ENCODE measurements at places on chromosomes 4 and X. TPM values are rescaled to one million over a fixed set of nuclear protein-coding genes. Genes with fewer than 3 reads are reported as not detected.

DNA sequence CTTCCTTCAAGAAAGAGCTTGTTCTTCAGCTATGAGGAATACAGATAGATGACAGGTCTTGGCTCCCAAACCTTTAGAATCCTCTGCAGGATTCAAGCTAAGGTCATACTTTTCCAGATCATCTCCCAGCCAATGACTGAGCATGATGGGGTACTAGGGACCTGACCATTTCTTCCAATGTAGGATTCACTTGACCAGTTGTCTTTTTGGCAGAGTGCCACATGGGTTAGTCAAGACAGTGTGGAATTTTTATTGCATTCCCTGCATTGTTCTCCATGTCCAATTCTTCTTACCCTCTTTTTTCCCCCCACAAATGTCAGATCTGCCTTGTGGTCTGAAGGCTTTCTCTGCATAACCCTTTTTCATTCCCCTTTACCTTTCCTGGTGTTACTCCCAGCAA lies 99.5 kb downstream of the CCSER1 start:
- DNase-seq: no peak

GRCh38 chrX:155334486-155335336 lies at the start of gene CLIC2:
TSS of gene CLIC2 (minus strand) at chrX:155334614. CDS start at chrX:155334427, 187 bp downstream.
- DNase-seq: peak; percentile 89

DNA sequence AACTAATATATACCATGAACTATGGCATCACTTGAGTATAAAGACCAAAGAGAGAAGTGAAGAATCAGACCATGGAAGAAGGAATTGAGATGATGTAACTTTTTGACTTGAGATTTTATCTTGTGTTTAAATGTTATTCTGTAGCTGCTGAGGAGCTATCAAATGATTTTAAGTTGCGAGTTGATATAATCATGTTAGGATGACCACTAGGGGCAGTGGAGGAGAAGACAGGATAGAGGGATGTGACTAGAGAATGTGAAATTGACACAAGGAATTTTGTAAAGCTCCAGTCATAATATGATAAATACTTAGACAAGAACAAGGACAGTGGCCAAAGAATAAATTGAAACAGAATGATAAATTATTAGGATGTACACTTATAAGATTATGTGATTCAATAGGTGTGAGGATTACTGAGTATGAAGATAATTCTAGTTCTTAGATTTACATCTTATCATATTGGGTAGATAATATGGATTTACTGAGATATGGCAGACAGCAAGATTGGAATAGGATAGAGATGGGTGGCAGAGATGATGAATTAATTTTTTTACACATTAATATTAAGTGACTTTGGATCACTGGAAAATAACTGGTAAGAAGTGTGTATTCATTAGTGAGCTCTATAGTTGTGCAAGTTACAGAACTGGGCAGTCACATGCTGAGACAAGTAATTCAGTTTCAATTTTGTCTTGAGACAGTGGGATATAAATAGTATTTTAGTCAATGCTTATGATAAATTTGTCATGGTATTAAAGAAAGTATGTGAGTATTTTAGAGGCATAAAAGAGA lies 816.0 kb upstream of the PCDH10 start:
- DNase-seq: no peak

DNA sequence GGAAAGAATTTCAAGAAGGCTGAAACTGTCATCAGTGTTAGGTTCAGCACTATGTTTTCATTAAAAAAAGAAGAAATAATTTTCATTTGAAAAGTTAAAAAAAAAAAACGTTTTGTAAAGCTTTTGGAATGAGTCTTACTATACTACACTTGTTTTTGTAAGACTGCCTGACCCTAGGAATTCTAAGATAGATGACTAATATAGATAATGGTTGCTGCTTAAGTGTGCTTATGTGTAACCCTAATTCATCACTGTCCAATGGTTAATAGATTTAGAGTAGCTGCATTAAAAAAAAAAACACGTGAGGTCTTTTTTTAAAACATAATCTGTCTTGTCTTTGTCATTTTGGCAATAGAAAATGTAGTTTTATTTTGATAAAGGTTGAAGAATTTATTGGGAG lies 323.2 kb downstream of the IL1RAPL1 start:
- no peak for DNase-seq

DNA sequence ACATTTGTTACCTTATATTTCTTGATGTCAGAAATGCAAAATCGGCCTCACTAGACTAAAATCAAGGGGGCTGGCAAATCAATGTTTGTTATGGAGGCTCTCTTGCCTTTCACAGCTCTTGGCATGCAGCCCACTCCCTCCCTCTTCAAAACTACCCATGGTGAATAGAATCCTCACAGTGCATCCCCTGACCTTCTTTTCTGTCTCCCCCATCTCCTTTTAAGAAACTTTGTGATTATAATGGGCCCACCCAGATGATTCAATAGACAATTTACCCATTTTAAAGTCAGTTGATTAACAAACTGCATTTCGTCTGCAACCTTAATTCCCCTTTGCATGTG lies 184.0 kb downstream of the PCDH7 start:
- DNase-seq: no peak

The ZIC3 gene
- polyA plus RNA-seq: 1.1 TPM

The SPIN2A gene
- 4.1 TPM for polyA plus RNA-seq
